GM12878 (cell line): ENCODE measurements at places on chromosomes 5 and 9. TPM values are rescaled to one million over a fixed set of nuclear protein-coding genes. Genes with fewer than 3 reads are reported as not detected.

- no peaks in the 10 kb centered on the region for H3K27me3 ChIP-seq
- no peak for DNase-seq
- peaks cover 59% of the 10 kb centered on the region for H3K4me1 ChIP-seq
These were observed 10.0 kb downstream of the TCF7 start for GRCh38 chr5:134124289-134125038.

DNA sequence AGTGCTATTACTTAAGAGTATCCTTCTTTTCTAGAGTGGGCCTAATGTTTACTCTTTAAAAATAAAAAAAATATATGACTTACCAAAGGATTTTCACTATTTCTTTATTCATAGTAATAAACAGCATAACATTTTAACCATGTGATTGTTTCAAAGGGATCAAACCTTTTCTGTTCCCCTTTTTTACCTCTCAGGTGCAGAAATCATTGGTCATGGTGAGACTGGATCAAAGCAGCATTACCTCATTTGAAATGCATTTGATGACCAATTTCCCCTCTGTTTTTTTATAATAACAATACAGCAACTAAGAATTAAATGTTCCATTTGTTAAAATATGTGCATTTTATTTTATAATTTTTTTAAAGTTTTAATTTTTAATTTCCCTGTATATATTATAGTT lies 598.0 kb upstream of the RGMB start:
- H3K27me3 ChIP-seq = no peaks in the 10 kb centered on the region
- no peaks in the 10 kb centered on the region for H3K36me3 ChIP-seq

GRCh38 chr5:93342563-93343061 lies 238.4 kb downstream of the NR2F1-AS1 start:
- H3K4me3 ChIP-seq = peak overlapping the region; percentile 53; the same call in 1 of the 2 replicates
- peaks cover 15% of the 10 kb centered on the region; the same call in 1 of the 2 replicates for H3K4me1 ChIP-seq
- H3K27me3 ChIP-seq = no peaks in the 10 kb centered on the region
- H3K36me3 ChIP-seq = no peaks in the 10 kb centered on the region

DNA sequence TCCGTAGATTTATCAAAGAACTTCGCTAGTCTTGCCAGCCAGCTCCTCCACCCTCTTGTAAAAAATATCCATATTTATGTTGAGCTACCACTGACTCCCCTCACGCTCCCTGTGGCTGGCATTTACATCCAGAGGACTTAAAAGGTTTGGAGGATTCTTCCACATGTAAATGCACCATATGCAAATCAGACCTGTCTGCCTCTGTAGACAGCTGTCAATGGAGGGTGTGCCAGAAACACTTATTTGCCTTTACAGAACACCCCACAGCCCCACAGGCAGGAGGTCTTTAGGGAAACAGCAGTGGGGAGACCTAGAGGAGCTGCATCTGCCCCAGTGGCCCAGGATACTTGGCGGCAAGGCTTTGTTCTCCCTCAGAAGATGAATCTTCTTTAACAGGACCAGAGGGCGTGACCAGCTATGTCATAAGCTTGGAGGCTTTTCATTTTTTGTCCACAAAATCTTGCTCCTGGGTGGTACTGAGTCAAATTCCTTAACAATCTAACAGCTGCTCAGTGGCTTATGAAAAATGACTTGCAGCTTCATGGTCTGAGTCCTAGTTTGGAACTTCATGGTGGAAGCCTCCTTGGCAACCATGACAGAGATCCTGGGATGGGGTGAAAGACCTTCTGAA lies 535.8 kb downstream of the EBF1 start:
- no peaks in the 10 kb centered on the region for H3K36me3 ChIP-seq
- peaks cover 25% of the 10 kb centered on the region for H3K4me1 ChIP-seq
- H3K27me3 ChIP-seq = no peaks in the 10 kb centered on the region; the same call in 1 of the 2 replicates

GRCh38 chr9:87475463-87475862 lies 22.2 kb upstream of the DAPK1 start:
- H3K27ac ChIP-seq = no peak overlapping the region
- no peak overlapping the region for H3K4me3 ChIP-seq
- H3K36me3 ChIP-seq = no peaks in the 10 kb centered on the region
- peaks cover 9% of the 10 kb centered on the region for H3K4me1 ChIP-seq
- DNase-seq = no peak
- H3K27me3 ChIP-seq = no peaks in the 10 kb centered on the region

GRCh38 chr5:1187950-1188334 lies 13.5 kb upstream of the SLC6A19 start:
- no peak overlapping the region for H3K27ac ChIP-seq
- no peak overlapping the region for H3K4me3 ChIP-seq
- no peaks in the 10 kb centered on the region for H3K4me1 ChIP-seq
- no peak for DNase-seq

DNA sequence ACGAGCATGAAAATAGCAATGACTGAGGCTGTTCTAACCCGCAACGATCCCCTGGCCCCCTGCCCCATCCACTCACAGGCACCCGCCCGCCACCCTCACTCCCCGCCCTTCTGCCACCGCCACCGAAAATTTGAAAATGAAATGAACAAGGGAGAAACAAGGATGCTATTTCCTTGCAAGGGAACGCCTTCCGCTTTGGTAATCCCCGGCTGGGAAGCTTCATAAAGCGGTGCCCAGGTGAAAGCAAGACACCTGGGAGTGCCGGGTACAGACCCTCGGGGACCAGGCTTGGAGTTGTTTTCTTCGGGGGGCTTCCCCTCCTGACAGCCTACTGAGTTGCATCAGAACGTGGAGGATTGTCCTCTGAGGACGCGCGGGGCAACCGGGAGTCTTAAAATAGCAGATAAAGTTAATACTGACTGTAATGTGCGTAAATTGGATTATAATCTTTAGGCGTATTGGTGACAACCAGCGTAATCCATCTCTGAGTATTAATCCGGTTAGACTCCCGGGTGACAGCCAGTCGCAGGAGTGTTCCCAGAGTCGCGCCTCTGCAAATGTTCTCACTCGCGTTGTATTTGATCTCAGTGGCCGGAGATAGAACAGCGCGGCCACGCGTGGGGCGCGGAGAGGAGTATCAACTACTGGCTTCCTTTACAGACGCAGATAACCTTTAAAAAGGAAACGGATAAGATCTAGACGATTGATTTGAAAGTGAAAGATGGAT lies 885 bp upstream of the MLLT3 start:
- no peaks in the 10 kb centered on the region for H3K4me1 ChIP-seq
- no peaks in the 10 kb centered on the region for H3K36me3 ChIP-seq
- DNase-seq = no peak
- peak overlapping the region; percentile 87 for H3K4me3 ChIP-seq
- no peaks in the 10 kb centered on the region for H3K27me3 ChIP-seq

DNA sequence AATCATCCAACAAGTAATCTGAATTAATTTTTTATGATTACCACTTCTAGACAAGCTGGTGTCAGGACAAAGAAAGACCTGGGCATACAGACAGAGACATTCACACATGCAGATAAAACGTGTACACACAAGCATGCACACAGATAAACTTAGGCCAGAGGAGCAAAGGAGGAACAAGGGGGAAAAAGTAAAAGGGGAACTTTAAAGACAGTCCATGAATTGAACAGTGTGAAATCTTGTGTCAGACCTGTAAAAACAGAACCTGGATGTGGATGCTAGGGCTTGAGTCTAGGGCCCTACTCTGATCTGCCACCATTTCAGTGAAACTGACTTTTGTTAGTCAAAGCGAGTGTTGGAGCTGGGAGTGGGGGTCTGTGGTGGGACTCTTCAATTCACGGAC lies 11.2 kb upstream of the ZSWIM6 start:
- no peak for DNase-seq
- H3K27ac ChIP-seq = no peak overlapping the region
- no peak overlapping the region for H3K4me3 ChIP-seq
- H3K36me3 ChIP-seq = no peaks in the 10 kb centered on the region

GRCh38 chr9:4228606-4229005 lies 71.3 kb downstream of the GLIS3 start:
- no peak overlapping the region for H3K4me3 ChIP-seq
- H3K27me3 ChIP-seq = no peaks in the 10 kb centered on the region; the same call in 1 of the 2 replicates
- H3K27ac ChIP-seq = no peak overlapping the region

GRCh38 chr9:89993678-89994630 lies 389.1 kb downstream of the GADD45G start:
- no peaks in the 10 kb centered on the region for H3K36me3 ChIP-seq
- H3K27ac ChIP-seq = no peak overlapping the region
- peaks cover 1% of the 10 kb centered on the region; the same call in 1 of the 2 replicates for H3K4me1 ChIP-seq
- no peak for DNase-seq
- no peak overlapping the region for H3K4me3 ChIP-seq

DNA sequence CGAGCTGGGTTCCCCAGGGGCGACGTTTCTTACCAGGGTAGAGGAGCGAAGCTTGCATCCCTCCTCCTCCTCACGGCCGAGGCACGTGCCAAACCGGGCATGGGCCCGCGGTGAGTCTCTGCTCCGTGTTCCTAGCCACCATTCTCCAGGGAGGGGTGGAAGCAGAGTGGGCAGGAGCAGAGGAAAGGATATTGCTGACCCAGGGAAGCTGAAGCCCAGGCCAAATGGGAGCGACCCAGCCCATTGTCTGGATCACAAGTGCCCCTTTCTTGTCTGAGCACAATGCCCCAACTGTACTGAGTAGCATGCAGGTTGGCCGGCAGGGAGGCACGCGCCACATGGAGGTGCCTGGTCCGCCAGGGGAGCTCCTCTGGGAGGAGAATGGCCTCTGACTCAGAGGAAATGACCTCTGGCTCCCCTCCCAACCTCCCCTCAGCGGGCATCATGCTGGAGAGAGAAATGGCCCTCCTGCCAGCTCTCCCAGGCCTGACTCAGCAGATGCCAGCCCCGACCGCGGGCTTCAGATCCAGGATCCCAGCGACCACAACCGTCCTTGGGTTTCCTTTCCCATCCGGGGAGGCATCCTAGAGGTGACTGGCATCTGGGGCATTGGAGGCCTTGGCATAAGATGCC lies 1.1 kb downstream of the PRR7 start:
- H3K27me3 ChIP-seq = no peaks in the 10 kb centered on the region
- H3K4me3 ChIP-seq = peak overlapping the region; percentile 67
- no peaks in the 10 kb centered on the region; the same call in none of the 2 replicates for H3K36me3 ChIP-seq
- H3K4me1 ChIP-seq = peaks cover 32% of the 10 kb centered on the region
- peak overlapping the region; percentile 58 for H3K27ac ChIP-seq

- H3K27me3 ChIP-seq = no peaks in the 10 kb centered on the region
- H3K4me3 ChIP-seq = no peak overlapping the region
- no peaks in the 10 kb centered on the region for H3K36me3 ChIP-seq
- no peak for DNase-seq
- peaks cover 12% of the 10 kb centered on the region; the same call in 1 of the 2 replicates for H3K4me1 ChIP-seq
- H3K27ac ChIP-seq = no peak overlapping the region
These were observed 110.7 kb downstream of the RPS23 start for GRCh38 chr5:82167372-82167935.

DNA sequence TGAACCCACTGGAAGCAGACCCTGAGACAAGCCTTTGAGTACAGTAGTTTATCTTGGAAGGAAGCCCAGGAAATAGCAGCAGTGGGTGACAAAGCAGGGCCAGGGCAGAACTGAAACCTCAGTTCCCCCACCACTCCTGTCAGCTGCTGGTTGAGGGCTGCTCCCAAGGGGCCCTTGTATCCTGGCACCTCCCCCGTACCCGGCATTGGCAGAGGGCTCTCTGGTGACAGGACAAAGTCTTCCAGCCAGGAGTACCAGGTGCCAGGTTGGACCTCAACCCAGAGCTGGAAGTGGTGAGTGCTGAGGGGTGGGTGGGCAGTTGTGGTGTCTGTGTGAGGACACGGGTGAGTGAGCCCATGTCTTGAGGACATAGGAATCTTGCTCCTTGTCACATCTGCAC lies 123.3 kb downstream of the PHF2 start:
- H3K4me3 ChIP-seq = no peak overlapping the region
- no peaks in the 10 kb centered on the region for H3K27me3 ChIP-seq
- no peaks in the 10 kb centered on the region for H3K36me3 ChIP-seq
- H3K4me1 ChIP-seq = no peaks in the 10 kb centered on the region

DNA sequence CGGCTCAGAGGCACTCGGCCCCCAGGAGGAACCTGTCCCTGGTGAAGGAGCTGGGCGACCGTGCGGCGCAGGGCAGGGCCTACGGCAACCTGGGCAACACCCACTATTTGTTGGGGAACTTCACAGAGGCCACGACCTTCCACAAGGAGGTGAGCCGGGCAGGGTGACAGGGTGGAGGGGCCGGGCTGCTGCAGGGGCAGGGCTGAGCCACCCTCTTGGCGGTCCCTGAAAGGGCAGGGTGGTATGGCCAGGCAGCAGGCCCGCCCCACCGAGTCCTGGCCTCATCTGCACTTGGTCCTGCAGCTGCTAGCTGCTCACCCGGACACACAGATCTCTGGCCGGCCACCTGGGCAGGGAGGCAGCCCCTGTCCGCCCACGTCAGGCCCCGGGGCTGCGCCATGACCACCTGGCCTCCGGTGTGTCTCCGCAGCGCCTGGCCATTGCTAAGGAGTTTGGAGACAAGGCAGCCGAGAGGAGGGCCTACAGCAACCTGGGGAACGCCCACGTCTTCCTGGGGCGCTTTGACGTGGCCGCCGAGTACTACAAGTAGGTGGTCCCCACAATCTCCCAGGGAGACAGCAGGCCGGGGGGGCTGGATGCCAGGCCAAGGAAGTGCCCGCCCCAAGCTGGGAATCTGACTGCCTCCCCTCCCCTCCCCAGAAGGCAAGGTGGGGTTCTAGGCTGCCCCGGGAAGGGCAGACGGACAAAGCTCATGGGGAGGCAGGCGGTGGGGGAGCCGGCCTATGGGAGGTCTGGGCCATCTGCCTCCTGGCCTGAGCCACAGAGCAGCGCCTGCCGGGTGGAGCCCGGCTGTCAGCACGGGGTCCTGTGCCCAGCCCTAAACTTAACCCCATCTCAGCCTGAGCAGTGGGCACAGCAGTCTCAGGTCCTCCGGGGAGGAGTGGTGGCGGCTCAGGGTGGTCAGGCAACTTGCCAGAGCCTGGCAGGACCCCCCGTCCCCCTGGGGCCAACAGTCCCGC lies 10.4 kb downstream of the GPSM1 start:
- no peaks in the 10 kb centered on the region for H3K27me3 ChIP-seq
- H3K4me1 ChIP-seq = no peaks in the 10 kb centered on the region
- no peak overlapping the region for H3K4me3 ChIP-seq

DNA sequence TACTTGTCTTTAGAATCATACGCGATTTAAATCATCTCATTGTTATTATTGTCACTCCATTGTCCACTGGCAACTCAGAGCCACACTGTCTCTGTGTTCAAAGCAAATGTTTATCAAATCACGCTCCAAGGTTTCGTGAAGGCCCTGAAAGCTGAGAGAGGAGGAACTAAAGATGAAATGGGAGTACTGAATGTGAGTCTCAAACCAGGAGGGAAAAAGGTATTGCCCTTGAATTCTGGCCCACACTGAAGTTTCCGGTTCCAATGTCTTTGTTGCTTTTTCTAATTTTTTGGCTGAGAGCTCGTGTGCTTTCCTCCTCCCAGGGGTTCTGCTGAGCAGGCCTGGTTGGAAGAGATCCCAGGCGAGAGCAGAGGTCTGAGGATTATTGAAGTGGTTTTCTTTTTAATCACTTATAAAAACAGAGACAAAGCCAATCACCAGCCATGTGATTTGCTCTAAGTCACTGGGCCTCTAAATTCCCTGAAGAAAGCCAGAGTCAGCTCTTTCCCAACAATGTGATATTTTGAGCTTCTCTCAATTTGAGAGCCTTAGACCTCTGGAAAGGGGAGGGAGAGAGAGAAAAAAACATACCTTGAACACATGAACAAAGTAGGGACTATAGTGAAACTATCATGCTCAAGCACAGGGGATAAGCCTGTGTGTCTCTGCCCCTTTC lies 420.8 kb upstream of the GRAMD2B start:
- H3K27me3 ChIP-seq = no peaks in the 10 kb centered on the region
- DNase-seq = no peak
- no peak overlapping the region for H3K27ac ChIP-seq
- H3K4me1 ChIP-seq = no peaks in the 10 kb centered on the region
- no peak overlapping the region for H3K4me3 ChIP-seq

PSAT1 gene
- 44.5 and 47.2 TPM in 2 replicates for total RNA-seq

OTP gene
- 8.4 and 8.5 TPM in 2 replicates for total RNA-seq

KDM3B gene
- 41.0 and 43.1 TPM in 2 replicates for total RNA-seq

MFAP3 gene
- total RNA-seq = 11.6 and 11.8 TPM in 2 replicates
